Thymus (tissue), 14 donors: ENCODE measurements at places on chromosomes 5 and 9. TPM values are rescaled to one million over a fixed set of nuclear protein-coding genes. Genes with fewer than 3 reads are reported as not detected.
A peak's percentile ranks its signal among the peaks of the same experiment; 100 is the strongest.

The RNF180 gene
- 1.8 TPM for polyA plus RNA-seq

The FNIP1 gene
- 7.5 TPM for polyA plus RNA-seq

The TAS2R1 gene
- polyA plus RNA-seq: 0.05 TPM

The NDUFS6 gene
- 55.0 TPM for polyA plus RNA-seq

The PCDHA9 gene
- not detected for polyA plus RNA-seq

The CDKN2A gene
- polyA plus RNA-seq: 5.3 TPM

The TRIM7 gene
- 5.3 TPM for polyA plus RNA-seq

The ELOVL7 gene
- 5.4 TPM for polyA plus RNA-seq

The PCDHB5 gene
- 1.0 TPM for polyA plus RNA-seq

The SMIM33 gene
- 0.05 TPM for polyA plus RNA-seq

GRCh38 chr9:113215132-113215531 lies 5.9 kb downstream of the FKBP15 start:
- no peak for DNase-seq

DNA sequence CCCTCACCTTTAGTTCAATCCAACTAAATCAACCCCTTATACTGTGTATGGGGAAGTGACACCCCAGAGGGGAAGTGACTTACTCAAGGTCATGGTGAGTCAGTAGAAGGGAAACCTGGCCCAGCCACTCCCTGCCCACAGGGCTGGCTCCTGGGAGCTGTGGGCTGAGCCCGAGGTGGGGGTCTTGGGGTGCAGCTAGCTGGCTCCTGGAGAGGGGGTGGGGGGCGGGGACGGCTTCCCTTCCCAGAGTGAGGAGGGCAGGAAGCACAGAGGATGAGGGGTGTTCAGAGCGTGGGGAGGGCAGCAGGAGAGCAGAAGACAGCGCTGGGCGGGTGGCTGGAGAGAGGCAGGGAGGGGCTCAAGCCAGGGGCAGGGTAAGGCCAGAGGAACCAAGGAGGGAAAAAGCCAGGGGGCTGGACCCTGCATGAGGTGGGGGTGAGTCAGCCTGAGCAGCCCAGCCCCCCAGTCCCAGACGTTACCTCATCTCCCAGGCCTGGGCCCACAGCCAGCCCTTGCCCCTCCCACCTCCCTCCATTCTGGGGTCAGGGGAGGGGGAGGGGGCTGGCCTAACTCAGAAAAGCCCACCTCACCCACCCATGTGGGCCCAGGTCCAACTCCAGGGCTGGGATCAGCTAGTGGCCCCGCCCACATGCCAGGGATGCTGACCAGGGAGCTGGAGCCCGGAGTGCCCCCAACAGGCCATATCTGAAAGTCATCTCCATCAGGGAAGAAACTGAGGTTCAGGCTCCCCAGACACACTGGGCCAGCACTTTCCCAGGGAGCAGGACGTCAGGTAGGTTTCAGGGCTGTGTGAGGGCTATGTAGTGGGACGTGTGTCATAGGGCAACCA lies 2.8 kb downstream of the PDLIM7 start:
- DNase-seq: no peak

DNA sequence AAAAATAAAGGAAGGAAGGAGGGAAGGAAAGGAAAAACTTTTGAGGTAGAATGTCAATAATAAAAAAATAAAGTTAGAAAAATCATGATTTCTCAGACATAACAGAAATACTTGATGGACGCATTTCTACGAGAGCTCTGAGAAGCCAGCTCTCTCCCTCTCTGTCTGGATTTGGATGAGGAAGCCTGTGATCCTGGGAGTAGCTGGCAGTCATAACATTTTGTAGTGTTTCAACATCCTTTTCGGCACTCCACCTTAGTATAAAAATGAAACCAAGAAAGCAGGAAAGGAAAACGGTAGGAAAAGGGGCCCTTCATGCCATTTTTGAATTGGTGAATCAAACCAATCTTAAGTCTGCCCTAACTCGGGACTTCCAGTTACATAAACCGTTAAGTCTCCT lies 321.3 kb downstream of the EPB41L4A start:
- DNase-seq: no peak

GRCh38 chr9:134025606-134026541 lies 593 bp downstream of the BRD3OS start:
- DNase-seq: peak; percentile 81

DNA sequence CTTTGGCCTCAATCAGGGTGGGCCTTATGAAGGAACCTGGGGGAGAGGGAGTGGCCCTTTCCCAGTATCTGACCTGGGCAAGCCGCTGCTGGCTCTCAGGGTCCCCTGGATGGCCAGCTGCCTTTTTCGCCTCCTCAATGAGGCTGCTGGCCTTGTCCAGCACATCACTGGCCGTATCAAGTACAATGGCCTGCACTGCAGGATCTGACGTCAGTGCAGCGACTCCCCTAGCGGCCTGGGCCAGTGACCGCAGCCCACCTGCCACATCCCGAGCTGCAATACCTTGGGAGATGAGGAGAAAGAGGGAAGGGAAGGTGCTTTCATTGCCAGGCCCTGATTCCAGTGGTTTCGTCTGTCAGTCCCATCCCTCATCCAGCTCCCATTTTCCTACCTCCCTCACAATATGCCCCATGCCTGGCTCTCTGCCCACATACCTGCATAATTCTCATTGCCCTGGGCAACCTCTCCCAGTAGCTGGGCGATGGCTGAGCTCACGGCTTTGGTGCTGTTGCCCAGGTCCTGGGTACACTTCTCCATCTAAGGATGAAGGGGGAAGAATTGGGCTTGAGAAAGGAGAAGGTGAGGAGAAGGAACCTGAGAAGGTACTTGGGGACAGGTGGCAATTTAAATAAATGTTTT lies 19.1 kb downstream of the TLN1 start:
- no peak for DNase-seq

DNA sequence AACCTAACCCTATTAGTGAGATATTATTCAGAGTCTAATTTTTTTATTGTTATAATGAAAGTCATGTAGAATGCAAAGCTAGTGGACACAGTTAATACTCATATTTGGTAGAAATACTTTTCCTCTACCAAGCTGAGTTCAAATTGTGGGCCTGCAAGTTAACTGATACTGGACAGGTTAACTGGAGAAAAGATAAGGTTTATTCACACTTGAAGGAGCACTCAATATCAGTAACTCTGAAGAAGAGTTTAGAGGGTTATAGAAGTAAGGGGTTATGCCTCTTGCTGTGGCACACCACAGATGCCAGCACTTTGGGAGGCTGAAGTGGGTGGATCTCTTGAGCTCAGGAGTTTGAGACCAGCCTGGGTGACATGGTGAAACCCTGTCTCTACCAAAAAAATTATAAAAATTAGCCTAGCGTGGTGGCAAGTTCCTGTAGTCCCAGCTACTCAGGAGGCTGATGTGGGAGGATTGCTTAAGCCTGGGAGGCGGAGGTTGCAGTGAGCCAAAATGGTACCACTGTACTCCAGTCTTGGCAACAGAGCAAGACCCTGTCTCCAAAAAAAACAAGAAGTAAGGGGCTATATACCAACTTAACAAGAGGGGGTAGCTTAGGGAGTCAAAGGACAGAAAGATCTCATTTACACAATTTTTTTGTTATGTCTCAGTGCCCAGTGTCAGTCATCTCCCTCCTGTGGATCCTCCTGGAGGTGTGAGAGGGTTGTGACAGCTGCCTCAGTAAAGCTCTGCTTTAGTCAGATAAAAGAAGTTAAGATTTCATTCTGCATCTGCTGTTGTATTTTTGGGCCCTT lies 121.2 kb upstream of the GRHPR start:
- DNase-seq: peak; percentile 45

DNA sequence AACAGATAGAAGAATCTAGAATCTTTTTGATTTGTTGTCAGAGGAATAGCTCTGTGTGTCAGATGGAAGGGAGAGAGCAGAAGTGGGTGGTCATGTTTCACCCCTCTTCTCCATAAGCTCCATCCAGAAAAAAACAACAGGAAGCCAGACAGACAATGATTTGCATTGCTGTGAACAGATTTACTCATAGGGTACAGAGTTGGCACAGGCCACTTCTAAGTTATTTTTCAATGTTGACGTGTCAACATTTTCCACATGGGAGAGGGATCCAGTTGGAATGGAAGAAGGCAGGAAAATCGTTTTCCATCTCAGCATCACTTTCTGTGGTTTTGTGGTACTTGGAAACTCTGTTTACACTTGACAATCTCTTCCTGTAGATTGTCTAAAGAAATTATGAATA lies 86.7 kb downstream of the INSYN2B start:
- no peak for DNase-seq

GRCh38 chr5:157915638-157916037 lies 56.7 kb upstream of the CLINT1 start:
- no peak for DNase-seq

DNA sequence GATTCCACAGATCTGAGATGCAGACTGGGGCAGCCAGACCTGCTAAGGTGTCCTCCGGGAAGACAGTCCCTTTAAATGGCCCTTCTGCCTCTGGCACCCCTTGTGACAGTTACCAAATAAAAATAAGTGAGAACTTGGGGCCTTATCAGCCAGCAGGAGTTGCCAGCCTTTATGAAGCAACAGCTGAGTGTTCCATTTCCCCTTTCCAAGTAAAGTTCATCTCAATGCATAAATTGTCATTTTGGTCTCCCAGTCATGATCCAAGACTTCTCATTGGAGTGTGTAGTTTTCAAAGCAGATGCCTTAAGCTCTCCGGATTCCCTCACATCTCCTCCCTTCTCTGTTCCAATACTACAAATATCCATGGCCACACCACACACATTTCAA lies 4.1 kb downstream of the PTCH1 start:
- DNase-seq: no peak

- DNase-seq: no peak
These were observed 16.9 kb downstream of the LCN9 start for GRCh38 chr9:135680056-135680455.

DNA sequence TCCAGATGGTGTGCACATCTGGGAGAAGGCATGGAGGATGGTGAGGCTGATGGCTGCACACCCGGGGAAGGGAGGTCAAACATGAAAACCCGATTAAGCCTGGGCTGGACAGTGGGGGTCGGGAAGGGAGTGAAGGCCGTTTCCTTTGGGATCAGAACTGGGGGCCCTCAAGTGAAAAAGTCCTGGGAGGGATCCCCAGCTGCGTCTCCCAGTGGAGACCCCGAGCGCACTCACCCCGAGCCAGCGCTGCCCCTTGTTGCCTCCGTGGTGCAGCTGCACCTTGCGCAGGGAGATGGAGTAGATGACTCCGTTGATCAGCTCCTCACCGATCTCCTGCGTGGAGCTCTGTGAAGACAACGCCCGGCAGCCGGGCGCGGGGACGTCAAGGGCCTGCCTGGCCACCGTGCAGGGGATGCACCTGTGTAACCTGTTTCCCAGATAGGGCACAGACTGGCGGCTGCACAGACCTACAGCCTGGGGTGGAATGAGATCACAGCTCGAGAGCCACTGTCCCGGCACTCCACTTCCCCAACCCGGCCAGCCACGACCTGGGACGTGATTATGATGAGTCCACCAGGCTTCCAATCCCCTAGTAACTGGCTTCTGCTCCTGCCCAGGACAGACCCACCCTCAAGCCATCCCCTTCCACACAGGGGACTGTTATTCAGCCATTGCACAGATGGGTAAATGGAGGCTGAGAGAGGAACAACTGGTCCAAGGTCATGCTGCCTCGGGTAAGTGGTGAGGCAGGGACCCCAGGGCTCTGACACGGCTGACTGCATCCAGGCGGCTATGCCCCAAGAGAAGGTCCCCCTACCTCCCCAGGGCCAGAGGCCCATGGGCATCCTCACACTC lies 9.0 kb downstream of the RALGDS start:
- no peak for DNase-seq

DNA sequence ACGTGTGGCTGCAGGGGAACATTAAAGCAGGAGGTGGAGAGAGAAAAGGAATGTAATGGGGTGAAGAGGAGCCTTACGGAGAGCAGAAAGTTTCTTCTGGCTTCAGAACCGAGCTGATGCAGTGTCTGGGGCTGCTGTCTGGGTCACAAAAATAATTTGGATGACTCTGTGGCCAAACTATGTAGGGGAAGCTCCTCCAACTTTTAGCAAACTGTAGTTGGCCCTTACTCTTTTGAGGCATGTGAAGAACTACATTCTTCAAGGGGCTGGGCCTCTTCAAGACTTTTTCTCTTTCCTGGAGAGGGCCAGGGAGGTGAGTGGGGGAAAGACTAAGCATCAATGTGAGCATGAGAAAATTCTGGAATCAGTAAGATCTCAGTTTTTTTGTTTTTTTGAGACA lies 31.9 kb upstream of the SPARC start:
- DNase-seq: no peak

- DNase-seq: no peak
These were observed 7.7 kb upstream of the CKMT2 start for GRCh38 chr5:81225463-81225862.

GRCh38 chr5:31964007-31964360 lies 210.1 kb downstream of the GOLPH3 start:
- DNase-seq: no peak

GRCh38 chr9:89452561-89452960 lies 45.4 kb downstream of the SEMA4D start:
- no peak for DNase-seq

DNA sequence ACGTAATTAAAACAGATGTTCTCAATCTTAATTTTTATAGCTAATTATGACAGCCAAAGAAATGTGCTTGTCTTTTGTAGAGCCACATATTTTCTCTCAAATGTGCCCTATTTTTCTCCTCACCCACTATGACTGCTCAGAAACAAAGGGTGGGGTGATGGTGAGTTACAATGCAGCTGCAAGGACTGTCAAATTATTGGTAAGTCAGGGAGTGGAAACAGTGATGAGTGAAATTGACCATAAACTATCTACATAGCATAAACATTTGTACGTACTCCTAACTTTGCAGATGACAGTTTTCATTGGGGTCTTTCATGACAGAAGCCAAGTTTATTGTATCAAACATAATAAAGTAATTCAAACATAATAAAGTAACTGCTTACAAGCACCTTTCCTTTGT lies 215.9 kb downstream of the MCTP1 start:
- no peak for DNase-seq

DNA sequence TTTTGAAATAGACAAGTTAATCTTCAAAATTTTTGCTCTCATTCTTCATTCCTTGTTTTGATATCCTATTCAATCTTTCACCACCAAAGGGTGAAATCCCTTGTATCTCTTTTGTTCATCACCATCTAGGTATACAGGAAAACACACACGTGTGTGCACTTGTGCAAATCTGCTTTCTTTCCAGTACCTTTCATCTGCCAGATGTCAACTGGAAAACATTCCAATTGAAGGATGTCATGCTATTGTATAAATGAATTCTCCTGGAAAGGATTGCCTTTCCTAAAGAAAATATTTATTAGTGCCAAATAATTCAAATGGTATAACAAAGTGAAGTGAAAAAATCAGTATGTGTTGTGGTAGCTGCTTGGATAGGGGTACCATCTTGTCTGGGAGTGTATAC lies 123.7 kb downstream of the RANBP17 start:
- no peak for DNase-seq

DNA sequence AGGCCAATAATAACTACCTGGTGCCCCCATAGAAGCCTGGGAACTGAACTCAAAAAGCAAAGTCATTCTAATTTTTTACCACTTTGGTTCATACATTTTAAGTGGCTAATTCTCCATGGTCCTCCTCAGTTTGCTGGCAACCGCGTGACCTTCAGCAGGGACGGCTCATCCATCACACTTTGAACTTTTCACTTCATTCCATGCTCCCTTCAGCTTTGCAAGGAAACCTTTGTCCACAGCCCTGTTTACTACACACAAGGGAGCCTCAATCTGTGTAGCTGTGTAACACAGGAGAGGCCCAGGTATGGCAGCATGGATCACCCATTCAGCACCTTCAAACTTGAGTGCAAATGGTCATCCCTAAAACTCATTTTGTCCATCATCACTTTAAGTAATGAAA lies 552.4 kb downstream of the IRX1 start:
- DNase-seq: no peak

GRCh38 chr5:127053049-127053448 lies 20.3 kb downstream of the C5orf63 start:
- no peak for DNase-seq
